ENCODE measurements at places on chromosomes 12 and 14.

DNA sequence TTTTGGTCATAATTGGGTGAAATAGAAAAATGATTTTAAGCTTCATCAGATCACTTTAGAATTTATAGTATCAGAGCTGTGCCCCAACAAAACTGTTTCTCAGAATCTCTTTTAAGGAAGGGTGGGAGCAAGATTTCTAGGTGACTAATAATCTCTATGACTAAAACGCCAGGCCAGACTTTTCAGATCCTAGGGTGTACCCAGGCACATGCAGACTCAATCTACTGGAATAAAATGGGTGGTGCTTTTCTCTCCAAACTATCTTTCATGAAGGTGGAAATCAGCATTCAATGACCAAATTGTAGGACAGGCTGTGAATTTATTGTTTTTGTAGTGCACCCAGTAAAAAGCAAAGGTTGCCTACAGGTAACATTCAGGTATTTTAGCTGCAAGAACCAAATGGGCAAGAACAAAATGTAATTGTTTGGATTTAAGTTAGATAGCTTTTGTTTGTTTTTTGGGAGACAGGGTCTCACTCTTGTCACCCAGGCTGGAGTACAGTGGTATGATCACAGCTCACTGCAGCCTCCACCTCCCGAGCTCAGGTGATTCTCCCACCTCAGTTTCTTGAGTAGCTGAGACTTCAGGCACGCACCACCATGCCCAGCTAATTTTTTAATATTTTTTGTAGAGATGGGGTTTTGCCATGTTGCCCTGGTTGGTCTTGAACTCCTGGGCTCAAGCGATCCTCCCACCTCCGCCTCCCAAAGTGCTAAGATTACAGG, 49.5 kb downstream of the PPP2R5C start:
- DNase-seq, result no peak

GRCh38 chr12:94570161-94570560, 80.2 kb downstream of the TMCC3 start:
- DNase-seq, result no peak

DNA sequence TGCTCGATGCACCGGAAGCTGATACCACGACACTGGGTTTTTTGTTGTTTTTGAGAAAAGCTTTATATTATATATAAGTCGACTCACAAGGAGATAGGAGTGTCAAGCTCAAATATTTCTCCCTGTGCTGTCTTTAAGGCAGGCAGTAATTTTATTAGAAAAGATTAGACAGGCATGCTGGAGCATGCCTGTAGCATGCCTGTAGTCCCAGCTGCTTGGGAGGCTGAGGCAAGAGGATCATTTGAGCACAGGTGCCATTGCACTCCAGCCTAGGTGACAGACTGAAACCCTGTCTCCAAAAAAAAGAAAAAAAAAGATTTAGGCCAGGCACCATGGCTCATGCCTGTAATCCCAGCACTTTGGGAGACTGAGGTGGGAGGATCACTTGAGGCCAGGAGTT, 51.8 kb downstream of the GNS start:
- no peak for DNase-seq

DNA sequence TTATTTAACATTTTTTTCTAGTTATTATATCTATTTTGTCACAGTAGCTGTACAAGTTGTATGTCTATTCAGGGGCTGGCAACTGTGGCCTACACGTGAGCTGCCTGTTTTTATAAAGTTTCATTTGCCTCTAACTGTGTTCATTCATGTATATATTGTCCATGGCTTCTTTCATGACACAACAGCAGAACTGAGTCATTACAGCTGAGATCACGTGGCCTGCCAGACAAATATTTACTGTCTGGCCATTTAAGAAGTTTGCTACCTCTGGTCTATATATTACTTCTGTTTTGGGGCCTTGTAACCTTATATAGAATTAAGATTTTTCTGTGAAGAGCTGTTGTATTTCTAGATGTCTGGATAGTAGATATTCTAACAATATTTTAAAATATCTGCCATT, 37.9 kb downstream of the KIAA0586 start:
- DNase-seq, result no peak

- no peak for DNase-seq
Measured at GRCh38 chr14:53969326-53969725, 12.7 kb upstream of the BMP4 start.

GRCh38 chr12:42588524-42589464, 752 bp downstream of the PRICKLE1 start:
- DNase-seq, result no peak

DNA sequence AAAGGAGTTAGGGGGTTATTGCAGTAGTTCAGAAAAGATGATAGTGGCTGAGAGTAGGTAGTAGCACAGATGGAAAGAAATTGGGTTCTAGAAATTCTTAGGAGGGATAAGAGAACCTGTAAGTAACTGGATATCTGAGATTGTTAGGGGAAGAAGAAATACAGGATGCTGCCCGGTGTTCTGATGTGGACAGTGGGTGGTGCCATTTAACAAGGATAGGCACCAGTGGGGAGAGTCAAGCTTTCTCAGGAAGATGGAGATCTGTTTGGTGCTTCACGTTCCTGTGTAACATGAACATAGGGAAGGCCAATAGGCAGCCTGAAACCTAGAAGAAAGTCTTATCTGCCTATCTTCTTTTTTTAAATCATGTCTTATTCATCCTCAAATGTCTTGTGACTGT, 245.9 kb downstream of the NPAS3 start:
- DNase-seq, result no peak

- DNase-seq, result no peak
Measured at GRCh38 chr14:104115131-104115600, 23.2 kb upstream of the KIF26A start.

DNA sequence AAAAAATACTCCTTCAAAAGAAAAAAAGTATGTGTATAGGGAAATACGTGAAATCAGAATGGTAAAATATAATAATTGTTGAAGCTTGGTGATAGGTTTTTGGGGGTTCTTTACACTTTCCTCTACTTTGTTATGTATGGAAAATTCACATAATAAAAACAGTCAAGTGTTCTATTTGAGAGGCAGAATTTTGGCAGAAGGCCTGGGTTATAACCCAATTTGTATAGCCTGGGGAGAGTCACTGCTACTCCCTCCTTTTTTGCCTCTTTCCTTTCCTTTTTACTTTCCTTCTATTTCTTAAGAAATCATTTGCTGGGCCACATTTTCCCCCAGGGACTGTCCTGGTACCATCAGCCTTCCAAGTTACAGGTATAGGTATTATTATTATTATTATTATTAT, 105.7 kb downstream of the CRADD start:
- no peak for DNase-seq

GRCh38 chr12:121181181-121181580, 28.7 kb upstream of the P2RX4 start:
- no peak for DNase-seq

GRCh38 chr12:2832550-2833127, 2.2 kb downstream of the NRIP2 start:
- no peak for DNase-seq

DNA sequence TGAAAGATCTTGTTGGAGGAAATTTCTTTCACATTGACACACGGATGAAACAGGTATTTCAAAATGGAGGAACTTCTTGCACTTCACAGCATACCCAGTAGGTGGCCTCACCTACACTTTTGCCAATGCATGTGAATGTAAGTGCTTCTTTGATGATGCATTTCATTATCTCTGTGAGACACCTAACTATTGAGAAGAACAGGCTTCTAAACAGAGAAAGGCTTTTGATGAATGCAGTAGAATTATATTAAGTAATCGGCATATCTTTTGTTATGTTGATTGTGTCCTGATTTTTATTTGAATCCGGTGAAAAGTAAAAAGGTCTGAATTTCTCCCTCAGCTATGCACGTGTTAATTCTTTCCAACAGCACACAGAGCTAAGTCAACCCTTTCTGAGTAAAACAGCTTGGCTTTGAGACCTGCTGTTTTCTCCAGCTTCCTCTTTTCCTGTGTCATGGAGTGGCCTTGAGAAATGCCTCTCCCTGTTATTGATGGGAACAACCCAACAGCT, 399.0 kb downstream of the NAV3 start:
- no peak for DNase-seq

DNA sequence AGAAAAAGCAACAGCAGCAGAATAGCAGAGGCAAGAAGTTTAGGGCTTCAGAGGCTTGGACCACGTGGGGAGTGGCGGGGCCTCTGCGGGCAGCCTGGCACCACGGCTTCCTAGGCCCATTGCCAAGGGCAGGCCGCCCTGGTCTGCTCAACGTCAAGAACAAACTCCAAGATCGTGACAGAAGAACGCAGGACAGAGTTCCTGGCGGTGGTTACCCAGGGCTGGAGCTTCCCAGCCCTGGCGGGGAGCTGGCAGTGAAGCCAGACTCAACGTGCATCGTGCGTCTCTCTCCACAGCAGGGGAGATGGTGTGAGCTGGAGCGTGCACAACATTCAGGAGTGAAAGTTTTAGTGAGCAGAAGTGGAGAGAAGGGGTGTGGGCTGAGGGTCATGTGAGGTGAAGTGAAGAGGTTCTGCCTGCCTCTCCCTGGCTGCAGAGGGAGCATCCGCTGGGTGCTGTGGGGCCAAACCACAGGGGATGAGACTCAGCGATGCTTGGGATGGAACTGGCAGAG, 13.9 kb upstream of the CACNA2D4 start:
- DNase-seq, result no peak

DNA sequence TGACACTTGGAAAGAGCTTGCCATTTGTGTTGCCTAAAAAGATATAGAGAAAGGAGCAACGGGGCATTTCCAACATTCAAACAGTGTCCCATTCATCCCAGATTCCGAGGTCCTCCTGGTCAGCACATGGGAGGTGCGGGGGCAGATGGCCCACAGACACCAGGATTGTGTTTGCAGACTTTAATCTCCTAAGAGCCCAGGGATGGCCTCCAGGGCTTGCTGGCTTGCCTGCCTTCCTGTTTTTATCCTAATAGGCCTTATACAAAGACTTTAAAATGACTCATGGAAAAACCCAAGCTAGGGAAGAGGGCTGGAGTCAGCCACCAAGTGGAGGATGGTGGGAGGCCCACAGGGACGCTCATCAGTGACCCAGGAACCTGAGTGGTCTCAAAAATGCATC, 21.5 kb upstream of the FAM181A start:
- DNase-seq, result no peak

- DNase-seq, result no peak
Measured at GRCh38 chr14:64409126-64409920, 21.2 kb downstream of the MTHFD1 start.

- no peak for DNase-seq
Measured at GRCh38 chr14:31677630-31678029, 116.4 kb downstream of the NUBPL start.

DNA sequence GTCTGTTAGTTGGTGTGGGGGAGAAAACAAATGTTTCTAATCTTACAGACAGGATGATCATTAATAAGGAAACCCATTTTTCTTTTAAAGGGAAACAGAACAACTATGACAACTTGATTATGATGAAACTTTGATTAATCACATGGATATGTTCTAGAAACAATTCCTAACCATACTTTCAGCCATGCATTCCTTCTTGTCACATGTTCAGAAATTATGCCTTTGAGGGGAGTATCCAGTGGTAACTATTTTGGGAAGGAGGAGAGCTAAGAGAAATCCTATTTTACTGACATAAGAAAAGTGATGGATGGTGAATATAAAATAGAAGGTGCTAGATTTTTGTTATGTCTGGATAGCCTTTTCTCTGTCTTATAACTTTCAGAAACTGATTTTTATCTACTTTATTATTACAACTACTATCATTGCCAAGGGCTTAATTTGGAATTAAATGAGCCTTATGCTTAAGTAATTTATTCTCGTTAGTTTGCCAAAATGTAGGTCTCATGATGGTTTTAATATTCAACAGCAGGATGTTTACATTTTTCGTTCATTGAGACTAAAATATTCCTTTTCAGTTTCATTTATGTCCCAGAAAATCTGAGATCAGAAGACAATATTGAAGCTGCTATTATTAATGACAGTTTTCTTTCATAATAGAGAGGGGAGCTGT, 200.1 kb downstream of the TMTC2 start:
- DNase-seq, result no peak

DNA sequence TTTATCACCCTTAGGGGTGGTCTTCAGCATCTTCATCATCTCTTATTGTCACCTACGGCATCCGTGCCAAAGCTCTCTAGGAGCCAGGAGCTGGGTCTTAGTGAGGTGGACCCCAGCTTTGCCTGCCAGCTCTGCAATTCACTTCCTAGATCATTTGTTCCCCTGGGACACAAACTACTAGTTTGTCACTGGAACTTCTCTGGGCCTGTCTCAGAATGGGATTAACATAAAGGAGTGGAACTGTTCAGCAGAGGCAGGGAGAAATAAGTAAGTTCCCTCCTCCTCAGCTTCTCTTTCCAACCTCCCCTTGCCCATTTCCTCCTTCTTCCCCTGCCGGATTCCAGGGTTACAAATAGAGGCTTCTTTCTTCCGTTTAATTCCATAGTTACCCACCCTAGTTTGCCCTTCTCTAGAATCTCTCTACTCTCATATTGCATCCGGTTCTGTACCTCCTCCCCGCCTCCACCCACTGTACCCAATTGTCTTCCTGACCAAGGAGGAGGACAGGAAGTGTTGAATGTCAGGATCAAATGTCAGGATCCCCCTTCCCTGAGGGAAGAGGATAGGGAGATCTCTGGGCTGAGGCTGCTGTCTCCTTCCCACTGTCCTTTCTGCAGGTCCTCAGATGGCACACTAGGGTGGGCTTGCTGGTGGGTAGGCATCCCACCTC, 25.0 kb downstream of the LARP4 start:
- no peak for DNase-seq

DNA sequence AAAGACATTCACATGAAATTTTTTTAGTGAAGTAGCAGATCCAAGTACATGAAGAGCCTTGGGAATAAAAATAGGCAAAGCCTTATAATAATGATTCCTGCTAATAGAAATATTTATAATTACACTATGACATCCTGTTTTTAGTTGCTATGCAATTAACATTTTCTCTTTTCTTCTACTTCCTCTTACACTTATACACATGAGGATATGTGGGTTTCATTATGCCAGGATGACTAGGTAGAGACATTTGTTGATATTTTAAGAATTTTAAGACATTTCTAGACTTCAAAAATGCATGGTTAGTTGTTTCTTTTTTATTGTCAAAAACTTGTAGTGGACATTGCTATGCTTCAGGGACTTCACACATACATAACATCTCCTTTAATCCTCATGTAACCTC, 326.8 kb downstream of the SYT1 start:
- no peak for DNase-seq

DNA sequence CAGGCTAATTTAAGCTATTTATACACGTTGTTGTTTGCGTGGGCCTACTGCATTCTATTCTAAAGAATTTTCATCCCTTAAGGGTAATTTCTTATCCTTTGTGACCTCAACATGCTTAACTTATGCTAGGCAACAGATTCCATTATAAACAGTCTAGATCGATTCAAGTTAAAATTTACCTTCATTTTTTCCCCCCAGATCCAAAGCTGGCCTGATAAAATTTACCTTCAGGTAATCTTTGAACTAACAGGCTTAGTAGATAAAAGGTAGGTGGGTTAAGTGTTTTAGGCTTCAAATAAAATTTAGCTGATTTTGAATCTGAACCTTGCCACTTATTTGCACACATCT, 389 bp upstream of the CCNB1IP1 start:
- no peak for DNase-seq
